Epithelial cell of esophagus (primary cell): ENCODE measurements at places on chromosomes 12 and 14.

- DNase-seq, result peak; percentile 60
Measured at GRCh38 chr14:81529391-81529790, 4.3 kb downstream of the SEL1L start.

- DNase-seq, result no peak
Measured at GRCh38 chr12:53786411-53786810, 34.6 kb upstream of the CISTR start.

DNA sequence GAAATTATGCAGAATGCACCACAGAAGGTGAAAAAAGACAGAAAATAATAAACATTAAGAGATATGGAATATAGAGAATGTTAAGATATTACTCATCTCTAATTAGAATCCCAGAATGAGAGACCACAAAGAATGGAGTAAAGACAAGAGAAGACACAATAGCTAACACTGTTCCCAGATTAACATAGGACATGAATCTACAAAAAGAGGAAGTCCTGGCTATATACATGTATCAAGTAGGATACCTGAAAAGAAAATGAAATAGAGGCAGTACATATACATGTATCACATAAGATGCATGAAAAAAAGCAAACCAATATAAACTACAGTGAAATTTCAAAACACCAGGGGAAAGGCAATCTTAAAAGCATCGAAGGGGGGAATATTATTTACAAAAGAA lies 5.6 kb upstream of the EPS8 start:
- no peak for DNase-seq

- no peak for DNase-seq
Measured at GRCh38 chr12:81573228-81573627, 185.9 kb downstream of the PPFIA2 start.

DNA sequence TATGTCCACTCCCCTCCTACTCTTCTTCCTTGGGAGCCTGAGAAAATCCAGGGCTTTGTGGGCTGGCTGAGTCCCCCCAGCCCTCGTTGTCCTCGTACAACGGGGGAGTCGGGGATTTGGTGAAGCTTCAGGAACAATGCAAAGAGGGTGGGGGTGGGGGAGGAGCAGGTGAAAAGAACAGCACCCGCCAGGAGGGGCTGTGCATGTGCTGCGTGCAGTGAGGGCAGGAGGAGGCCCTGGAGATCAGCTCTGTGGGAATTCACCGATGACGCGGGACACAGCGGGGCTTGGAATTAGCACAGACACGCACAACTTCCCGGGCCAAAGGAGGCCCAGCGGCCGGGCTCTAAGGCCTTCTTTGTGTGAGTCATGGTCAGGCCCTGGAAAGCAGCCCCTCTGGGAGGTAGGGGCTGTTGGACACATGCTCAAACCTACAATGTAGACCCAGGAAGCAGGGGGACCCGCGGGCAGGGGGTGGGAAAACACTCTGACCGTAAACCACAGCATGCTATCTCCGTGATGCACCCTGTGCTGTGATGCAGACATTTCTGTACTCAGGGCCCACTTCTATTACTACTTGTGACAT lies 32.8 kb downstream of the RBM19 start:
- peak; percentile 25 for DNase-seq

DNA sequence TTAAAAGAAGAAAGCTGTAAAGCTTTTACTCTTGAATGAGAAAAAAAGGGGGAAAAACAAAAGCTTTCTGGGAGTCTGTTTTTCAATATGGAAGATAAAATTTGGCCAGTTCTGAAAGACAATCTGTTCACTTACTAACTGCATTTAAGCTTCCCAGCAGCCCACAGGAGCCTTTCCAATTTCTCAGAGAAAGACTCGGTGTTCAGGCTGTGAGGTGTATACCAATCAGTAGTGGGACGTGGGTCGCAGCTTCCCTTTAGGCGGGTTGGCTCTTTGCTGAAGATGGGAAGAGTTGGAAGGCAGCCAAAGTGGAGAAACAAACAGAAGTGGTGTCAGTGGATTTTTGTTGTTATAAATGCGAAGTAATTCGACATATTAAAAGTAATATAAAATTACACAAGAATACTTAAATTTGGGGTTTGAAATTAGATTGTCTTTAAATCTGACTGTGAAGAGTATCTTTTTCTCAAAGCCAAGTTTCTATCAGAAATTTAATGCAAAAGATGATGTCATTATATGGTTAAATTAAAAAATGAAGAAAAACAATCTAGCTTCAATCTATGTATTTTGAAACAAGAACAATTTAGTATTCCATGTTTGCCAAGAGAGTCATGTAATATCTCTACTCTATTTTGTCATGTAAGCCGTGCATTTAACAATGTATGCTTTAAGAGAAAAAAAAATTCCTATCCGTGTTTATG lies 590.2 kb upstream of the ATXN7L3B start:
- no peak for DNase-seq

- DNase-seq, result no peak
Measured at GRCh38 chr14:26395726-26396125, 202.1 kb downstream of the NOVA1 start.

GRCh38 chr14:53401646-53402045 lies 248.5 kb upstream of the DDHD1 start:
- no peak for DNase-seq

GRCh38 chr12:98738539-98738938 lies 93.4 kb downstream of the APAF1 start:
- DNase-seq, result no peak

DNA sequence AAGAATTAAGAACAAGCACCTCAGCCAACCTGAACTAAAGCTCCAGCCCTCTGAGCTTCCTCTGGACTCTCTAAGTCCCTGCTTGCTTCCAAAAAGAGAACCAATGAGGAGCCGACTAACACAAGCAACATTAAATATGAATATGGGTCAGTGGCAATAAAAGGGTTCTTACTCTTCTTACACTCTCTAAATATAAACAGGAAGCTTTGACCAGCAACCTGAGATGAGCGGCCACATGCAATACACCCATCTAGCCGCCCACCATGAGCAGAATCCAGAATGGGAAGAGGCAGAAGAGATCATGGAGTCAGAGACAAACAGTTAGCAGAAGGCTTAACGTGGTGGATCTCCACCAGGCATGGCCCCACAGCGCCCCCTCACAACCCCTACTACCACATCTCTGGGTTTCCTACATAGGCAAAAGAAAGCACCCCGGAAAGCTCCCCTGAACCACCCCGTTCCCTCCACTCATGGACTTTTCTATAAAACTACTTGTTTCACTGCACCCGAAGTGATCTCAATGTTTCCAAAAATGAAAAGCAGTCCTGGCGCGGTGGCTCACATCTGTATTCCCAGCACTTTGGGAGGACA lies 59.4 kb downstream of the TTC7B start:
- DNase-seq, result no peak

DNA sequence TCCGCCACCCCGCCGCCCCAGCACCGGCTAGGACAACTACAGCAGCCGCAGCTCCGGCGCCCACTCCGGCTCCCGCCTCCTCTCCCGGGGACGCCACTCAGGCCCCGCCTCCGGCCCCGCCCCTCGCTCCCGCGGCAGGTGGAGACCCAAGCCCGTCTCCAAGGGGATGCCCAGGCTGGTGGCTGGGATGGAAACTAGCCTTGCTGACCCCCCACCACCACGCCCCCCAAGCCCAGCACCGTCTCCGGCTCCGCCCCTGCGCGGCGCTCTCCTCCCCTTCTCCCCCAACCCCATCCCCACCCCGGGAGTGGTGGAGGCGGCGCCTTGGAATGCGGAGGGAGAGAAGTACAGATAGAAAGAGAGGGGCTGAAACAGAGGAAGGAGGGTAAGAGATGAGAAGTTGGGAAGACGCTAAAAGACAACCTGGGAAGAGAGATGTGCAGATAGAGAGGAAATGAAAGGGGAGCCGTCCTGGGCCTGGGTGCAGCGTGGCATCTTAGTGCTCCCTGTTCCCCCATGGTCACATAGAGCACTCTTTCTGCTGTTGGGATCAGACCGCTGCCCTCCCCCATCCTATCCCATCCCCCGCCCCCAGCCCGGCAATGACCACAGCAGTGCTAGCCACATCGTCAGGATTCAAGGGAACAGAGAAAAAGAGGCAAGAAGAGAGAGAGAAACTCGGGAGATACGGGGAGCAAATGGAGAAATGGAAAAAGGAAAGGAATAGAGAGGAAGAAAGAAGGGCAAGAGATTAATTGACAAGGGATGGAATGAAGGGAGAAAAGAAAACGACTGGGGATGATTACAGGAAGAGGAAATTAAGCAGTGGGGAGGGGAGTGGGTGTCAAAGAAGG lies at the start of gene ITGA7:
Gene ITGA7 (minus strand): TSS at position 64 of the 854 bp plus-strand sequence. CDS start 222 bp downstream, outside the sequence.
- DNase-seq, result no peak

GRCh38 chr14:54200726-54201125 lies 196.1 kb upstream of the CDKN3 start:
- peak; percentile 70 for DNase-seq

DNA sequence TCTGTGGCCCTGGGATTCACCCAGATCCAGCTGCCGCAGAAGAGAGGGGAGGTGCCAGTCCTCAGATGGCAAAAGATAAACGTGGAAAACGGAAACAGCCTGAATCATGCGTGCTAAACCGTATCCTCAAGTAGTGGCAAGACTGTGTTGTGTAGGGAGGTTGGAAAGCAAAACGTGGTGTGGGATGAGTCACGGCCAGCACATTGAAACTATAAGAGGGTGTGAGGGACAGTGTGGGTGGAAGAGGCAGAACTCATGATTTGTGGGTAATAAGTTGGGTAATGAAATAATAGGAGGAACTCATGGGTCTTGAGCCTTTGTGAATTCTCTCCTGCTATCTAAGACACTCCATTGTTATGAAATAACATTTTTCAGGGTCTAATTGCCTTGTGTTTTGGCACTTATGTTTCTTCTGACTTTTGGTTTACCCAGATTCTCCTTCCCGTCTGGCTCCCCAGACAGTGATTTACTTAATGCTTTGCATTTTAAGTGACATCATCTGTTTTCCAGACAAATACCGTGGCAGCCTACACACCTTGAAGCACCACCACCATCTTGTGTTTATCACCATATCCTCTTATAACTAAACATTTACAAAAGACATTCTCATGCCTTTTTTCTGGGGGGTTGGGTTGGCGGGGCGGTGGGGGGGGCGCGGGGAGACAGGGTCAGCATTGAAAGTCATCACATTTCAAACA lies 62.3 kb upstream of the PTCSC3 start:
- DNase-seq, result peak; percentile 99

GRCh38 chr14:104364830-104365229 lies 214.7 kb upstream of the C14orf180 start:
- no peak for DNase-seq

- no peak for DNase-seq
Measured at GRCh38 chr14:66008631-66009030, 477.5 kb upstream of the CCDC196 start.

- peak; percentile 97 for DNase-seq
Measured at GRCh38 chr12:39490500-39491282, 47.8 kb upstream of the KIF21A start.

- DNase-seq, result peak; percentile 32
Measured at GRCh38 chr14:45793081-45793480, 540.1 kb upstream of the MIS18BP1 start.

- DNase-seq, result no peak
Measured at GRCh38 chr12:63348556-63348955, 197.6 kb upstream of the AVPR1A start.

GRCh38 chr12:47124451-47124850 lies 44.7 kb upstream of the AMIGO2 start:
- peak; percentile 79 for DNase-seq

DNA sequence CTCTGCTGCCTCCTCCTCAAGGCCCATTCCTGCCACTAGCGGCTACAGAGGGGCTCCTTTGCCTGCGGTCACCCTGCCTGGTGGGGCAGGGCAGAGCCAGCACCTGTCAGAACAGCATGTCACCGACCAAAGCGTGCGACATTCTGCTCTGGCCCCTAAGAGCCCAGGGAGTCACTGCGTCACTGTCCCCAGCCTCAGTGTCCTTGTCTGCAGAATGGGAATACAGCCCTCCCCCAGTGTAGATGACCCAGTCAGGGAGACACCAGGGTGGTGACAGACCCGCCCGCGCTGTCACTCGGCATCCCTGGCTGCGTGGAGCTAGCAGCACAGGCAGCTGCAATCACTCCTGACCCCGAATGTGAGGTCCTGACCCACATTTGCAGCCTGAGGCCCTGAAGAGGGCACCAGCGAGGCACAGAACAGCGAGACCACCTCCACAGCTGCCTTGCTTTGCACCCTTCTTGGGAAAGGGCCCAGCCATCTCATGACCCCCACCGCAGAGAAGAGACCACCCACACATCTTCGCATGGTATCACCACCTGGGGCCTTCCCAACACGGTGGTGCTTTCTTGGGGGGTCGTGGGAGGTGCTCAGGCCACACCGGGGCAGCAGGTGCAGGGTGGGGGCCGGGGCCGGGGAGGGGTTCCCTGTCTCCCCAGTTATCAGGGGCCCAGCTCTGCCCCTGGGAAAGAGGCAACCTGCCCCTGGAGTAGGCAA lies 2.5 kb downstream of the AHNAK2 start:
- DNase-seq, result no peak

DNA sequence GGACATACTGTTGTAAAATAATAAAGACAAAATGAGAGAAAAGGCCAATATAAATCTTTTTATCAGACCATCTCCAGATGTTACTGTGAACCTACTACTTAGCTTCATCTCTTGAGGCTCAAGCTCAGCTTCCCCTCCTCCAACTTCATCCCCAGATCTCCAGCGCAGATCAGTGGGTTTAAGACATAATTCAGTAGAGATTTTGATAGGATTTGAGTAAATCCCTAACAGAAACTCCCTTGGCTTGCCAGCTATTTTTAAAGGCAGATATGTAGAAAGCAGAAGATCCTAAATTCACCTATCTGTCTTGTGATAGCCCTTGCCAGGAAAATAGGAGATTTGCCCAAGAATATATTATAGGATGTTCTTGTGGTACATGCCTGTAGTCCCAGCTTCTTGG lies 236.7 kb downstream of the FBXL14 start:
- no peak for DNase-seq

DNA sequence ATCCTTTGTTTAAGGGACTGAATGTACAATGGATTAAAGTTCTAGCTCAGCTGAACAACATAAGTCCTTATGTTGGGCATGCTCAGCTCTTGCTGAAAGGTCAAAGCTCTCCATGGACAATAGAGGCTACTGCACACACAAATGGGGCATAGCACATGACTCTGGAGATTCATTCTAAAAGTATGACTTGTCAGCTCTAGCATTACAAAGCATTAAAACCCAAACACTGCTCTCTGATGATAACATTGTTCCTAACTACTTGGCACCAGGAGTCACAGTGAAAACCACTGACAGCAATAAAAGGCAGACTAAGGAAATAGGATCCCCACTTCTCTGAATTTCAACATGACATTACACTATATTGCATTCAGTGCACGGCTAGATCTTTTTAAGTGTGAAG lies 21.9 kb upstream of the FSCB start:
- DNase-seq, result no peak

GRCh38 chr12:1170411-1170810 lies 179.4 kb downstream of the ERC1 start:
- no peak for DNase-seq

GRCh38 chr12:89700191-89700810 lies 8.3 kb downstream of the ATP2B1 start:
- peak; percentile 20 for DNase-seq

- no peak for DNase-seq
Measured at GRCh38 chr14:56796259-56796658, 14.0 kb downstream of the OTX2 start.

DNA sequence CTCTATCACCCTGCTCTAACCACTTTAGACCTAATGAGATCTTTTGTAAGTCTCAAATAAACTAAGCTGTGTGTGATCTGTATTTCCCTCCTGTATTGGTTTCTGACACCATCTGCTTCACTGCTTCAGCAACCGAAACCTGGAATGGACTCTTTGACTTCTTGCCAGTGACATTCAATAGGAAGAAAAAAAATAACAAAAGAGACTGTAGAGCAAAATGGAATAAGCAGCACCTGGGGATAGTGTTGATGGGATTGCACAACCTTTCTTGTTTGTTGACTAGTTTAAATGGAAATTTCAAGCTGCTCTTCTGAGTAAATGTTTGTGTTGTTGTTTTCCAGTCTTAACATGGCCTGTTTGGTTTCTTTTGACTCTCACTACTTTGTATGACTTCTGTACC lies 888.6 kb upstream of the SEL1L start:
- no peak for DNase-seq
